ENCODE measurements at places on chromosomes 3 and 15. TPM values are rescaled to one million over a fixed set of nuclear protein-coding genes. Genes with fewer than 3 reads are reported as not detected.

Gene SNTN
- not detected for total RNA-seq

Gene SOX2
- total RNA-seq = not detected

Gene PAQR9
- total RNA-seq = not detected

Gene ZNF385D
- total RNA-seq = not detected

Gene LRRIQ4
- under 0.01 TPM for total RNA-seq

Gene WDR49
- not detected for total RNA-seq

Gene ATP2B2
- total RNA-seq = not detected

Gene CAMP
- total RNA-seq = not detected

Gene ANKRD34C
- total RNA-seq = under 0.01 TPM

Gene SH2D7
- not detected for total RNA-seq

Gene CCDC13
- total RNA-seq = 0.11 TPM

Gene TMEM212
- not detected for total RNA-seq

Gene ERICH6
- 0.39 TPM for total RNA-seq

Gene FBXO40
- total RNA-seq = not detected

Gene TMED3
- total RNA-seq = 211 TPM

Gene GASK1A
- 24.3 TPM for total RNA-seq

Gene WNT5A
- 2,720 TPM for total RNA-seq

Gene DNAH1
- 7.9 TPM for total RNA-seq

Gene ALDH1L1
- total RNA-seq = 0.39 TPM

Gene STAC
- 0.79 TPM for total RNA-seq

Gene FAM174B
- 10.3 TPM for total RNA-seq

Gene ANKUB1
- total RNA-seq = not detected

Gene FNDC3B
- 217 TPM for total RNA-seq

Gene ADAMTS7
- 3.5 TPM for total RNA-seq

Gene ARRDC4
- 18.8 TPM for total RNA-seq

Gene ZMYND10
- total RNA-seq = 1.6 TPM

Gene SEMA3G
- total RNA-seq = not detected

Gene SLMAP
- total RNA-seq = 42.0 TPM

Gene CILP
- total RNA-seq = under 0.01 TPM

Gene DAZL
- total RNA-seq = under 0.01 TPM

Gene DUOXA2
- not detected for total RNA-seq

Gene C2CD4B
- not detected for total RNA-seq

Data from placental epithelial cell (primary cell).